ENCODE measurements at places on chromosomes 13 and 19.

DNA sequence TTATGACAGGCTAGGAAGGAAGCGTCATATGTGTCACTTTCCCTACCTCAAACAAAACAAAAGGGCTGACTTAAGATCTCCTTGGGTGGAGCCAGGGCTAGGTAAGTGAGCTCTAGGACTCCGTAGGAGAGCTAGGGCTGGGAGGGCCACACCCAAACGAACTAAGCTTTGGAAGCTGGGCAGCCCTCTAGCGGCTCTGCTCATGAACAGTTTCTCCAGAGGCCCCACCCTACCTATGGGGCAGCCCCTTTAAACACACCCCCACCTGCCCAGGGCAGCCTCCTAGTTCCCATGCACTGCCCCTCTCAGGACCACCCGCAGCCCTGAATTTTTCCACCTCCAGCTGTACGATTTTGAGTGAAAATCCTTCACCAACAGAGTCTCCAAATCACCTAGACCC lies 3.5 kb downstream of the PEG3 start:
- no peak for DNase-seq

GRCh38 chr19:4083677-4084546 lies 17.2 kb upstream of the ZBTB7A start:
- DNase-seq, result no peak

- no peak for DNase-seq
Observed at GRCh38 chr13:21227917-21228316, 51.5 kb downstream of the MRPL57 start.

DNA sequence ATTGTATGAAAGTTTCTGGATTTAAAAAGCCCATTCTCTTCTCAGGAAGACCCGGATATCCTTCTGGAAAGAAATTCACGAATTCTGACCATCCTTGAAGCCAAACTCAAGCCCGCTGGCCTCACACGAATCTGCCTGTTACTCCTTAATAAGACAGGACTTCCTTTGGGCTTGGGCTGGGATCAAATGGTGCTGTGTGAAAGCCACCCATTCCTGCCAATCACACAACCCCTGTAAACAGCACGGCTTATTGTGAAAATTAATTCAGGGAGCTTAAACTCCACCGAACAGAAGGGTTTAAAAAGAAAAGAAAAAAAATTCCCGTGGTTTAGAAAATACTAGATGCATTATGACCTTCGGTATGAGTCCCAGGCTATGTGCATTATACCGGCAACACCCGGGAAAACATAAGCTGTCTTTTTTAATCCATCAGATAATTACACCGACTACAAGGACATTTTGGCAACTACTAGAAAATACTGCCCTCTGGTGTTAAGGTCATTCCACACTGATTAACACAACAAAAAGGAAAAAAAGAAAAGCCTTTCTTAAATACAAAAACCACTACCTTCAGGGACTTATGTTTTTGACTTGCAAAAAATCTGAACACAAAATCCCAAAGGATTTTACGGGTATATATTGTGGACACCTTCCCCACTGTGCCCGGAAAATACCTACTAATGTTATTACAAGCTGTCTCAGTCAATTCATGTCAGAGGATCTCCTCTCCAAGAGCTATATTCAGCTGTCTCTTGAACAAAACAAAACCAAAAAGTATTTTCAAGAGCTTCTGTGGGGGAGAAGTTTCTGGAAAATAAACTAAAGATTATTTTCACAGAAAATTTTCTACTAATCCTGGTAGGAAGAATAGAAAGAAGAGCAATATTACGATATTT lies 76.0 kb upstream of the LSM14A start:
- DNase-seq, result no peak

DNA sequence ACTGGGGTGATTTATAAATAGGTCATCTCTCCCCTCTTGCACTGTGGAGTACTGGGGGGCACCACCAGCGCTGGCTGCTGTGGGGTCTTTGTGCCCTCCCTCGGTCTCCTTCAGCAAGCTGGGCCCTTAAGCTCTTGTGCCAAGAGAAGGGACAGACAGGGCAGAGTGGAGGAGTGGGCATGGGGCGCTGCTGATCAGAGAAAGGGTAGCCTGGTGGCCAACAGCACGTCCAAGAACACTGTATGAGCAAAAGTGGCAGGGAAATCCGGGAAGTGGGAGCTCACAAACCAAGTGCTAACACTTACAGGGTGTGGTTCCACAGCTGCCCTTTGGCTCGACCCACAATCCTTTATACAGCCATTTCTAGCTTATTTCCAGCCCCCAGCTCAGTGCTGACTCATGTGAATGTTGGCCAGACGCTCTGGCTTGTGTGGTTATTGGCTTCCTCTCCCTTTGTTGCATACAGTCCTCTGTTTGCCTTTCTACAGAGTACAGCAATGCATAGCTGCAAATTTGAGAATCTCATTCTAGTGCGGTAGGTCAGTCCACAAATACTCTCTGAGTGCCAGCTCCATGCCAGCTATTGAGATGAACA lies 298.8 kb downstream of the SHISA2 start:
- DNase-seq, result no peak

Data from stimulated activated CD4-positive, alpha-beta T cell treated with anti-CD3 and anti-CD28 coated beads, TNF-alpha, amount 100 ng/mL, for 48 hours (primary cell).